Inflammatory macrophage treated with lipopolysaccharide for 4 hours (primary cell): ENCODE measurements at places on chromosomes 13 and 19.
A peak's percentile ranks its signal among the peaks of the same experiment; 100 is the strongest.

DNA sequence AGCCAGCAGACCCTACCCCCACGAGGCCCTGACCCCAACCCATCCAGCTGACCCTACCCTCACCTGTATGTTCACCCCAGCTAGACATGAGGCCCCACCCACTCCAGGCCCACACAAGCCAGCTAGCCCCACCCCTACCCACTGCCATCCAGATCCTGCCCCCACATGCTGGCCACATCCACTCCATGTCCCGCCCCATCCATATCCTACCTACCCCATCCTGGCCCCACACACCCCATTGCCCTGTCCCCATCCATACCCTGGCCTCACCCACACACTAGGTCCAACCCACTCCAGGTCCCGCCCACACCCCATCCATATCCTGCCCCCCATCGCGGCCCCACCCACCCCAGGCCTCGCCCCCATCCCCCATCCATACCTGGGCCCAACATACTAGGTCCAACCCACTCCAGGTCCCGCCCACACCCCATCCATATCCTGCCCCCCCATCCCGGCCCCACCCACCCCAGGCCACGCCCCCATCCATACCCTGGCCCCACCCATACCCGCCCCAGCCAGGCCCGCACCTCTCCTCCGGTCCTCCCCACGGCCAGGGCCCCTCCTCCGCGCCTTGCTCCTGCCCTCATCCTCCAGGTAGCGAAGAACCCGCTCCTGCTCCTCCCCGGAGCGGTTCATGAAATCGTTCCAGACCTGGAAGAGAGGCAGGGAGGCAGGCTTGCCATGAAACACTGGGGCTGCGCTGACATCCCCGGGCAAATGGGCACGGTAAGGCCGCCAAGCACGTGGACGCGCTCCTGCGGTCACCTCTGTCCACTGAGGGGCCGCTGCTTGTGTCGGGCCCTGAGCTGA lies 7.2 kb downstream of the RNU6-9 start:
- DNase-seq, result no peak

GRCh38 chr13:97189928-97190327 lies 32.2 kb upstream of the MBNL2 start:
- no peak for DNase-seq

GRCh38 chr19:12527034-12527836 lies 24.0 kb downstream of the ZNF564 start:
- peak; percentile 18 for DNase-seq

DNA sequence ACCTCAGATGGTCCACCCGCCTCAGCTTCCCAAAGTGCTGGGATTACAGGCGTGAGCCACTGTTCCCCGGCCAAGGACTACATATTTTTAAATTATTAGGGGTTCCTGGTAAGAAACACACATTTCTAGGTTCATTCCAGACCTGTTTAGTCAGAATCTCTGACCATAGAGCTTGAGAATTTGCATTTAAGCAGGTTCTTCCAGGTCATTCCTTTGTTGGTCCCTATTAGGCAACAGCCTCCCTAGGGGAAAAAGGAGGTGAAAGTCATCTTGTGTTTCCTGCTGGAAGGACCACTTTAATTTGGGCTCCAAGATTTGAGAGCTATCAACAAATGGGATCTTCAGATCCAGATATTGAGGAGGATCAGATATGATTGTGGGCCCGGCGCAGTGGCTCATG lies 16.3 kb downstream of the S1PR2 start:
- DNase-seq, result no peak

- DNase-seq, result no peak
These were observed 188.1 kb downstream of the RFC3 start for GRCh38 chr13:34006011-34006410.

DNA sequence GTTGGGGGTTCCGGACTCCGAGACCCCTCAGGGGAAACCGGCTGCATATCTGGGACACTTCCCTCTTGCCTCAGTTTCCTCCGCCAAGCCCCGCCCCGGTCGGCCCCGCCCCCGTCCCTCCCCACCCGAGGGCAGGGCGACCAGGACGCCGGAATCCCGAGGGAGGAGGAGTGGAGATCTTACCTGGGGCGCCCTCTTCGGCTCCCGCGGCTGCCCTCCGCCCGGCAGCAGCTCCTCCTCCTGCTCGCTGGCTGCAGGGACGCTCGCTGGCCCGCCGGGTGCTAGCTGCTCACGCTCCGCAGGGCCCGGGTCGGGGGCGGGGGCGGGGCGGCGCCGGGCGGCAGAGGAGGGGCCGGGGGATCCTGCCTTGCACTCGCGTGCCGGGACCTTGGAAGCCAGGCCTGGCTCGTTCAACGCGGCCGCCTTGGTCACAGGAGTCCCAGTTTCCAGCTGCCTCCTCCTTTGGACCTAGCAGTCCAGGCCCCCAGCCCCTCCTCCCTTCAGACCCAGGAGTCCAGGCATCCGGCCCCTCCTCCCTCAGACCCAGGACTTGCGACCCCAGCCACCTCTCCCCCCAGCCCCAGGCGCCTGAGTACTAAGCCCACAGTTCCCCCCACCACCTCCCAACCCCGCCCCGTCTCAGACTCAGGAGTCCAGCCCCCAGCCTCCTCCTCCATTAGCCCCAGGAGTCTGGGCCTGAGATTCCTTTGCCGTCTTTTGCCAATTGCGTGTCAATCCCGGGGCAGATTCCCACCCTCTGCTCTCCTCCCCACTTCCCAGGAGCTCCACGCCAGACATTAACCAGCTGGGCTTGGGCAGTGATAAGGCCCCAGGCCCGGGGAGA lies at the start of gene NTF4:
Gene NTF4 (minus strand): TSS at position 51 of the 844 bp plus-strand sequence. CDS start 2,821 bp downstream, outside the sequence.
- no peak for DNase-seq

GRCh38 chr19:35447606-35448469 lies at the start of gene FFAR2:
Gene FFAR2 (plus strand): TSS chr19:35448257. CDS start chr19:35449715, 1,458 bp downstream.
- peak; percentile 67 for DNase-seq

GRCh38 chr19:56107626-56108351 lies 13.3 kb downstream of the ZNF787 start:
- no peak for DNase-seq

DNA sequence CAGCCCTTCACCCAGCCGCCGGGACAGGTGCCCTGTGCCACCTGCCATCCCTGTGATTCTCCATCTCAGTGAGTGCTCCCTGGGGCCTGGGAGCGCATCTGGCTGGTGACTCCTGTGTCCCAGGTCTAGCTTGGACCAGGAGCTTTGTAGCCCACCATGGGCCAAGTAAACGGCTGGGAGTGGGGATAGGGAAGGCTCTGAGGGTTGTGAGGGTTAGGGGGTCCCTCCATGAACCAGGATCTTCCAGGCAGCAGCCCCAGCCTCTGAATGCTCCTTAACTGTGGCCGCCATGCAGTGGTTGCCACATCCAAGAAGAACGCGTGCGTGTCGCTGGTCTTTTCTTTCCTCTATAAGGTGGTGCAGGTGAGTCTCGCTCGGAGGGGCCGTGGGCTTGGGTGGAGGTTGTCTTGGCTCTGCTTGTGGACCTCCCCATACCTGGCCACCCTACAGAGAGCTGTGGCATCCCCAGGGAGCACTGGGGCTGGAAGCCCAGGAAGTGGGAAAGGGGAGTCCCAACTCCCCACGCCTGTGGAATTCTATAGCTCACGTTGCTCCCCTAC lies 8.4 kb downstream of the AP1M1 start:
- no peak for DNase-seq

- no peak for DNase-seq
These were observed 435 bp upstream of the OBI1 start for GRCh38 chr13:78659450-78659730.

DNA sequence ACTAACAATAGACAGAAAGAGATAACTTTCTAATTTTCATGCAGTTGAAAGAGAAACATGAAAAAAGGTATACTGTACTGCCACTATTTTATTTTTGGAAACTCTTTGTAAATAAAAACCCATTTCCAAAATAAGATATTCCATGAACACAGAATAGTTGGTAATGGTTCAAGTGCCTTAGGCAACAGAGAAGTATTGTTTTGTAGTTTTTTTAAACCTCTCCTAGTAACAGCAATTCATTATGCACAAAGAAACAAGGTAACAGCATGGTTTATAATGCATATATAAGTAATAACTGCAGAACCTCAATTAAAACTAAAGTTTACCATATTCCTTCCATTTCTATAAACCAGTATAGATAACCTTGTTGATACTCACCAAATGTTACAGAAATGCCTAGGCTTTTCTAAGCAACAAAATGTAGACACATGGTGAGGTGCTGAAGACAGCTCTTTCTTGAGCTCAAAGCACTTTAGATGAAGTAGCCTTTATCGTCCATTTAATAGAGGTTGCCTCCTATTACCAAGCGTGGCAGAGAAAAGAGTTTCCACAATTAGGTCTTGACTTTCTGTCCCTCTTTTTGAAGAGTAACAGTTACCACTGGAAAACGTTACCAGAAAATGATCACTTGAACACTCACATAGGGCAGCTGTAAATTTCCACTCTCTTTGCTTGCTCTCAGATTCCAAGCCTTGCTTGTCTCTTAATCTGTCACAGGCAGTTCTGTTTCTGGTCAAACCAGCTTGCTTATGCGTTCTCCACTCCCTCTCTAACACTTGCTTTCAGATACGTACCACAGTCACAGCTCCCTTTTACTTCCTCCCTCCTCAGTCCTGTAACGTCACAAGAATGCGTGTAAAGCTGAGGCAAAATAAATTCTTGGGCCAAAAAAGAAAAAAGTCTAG lies 42.9 kb downstream of the CAB39L start:
- DNase-seq, result peak; percentile 72

GRCh38 chr13:42834946-42835345 lies 53.6 kb downstream of the FAM216B start:
- no peak for DNase-seq

DNA sequence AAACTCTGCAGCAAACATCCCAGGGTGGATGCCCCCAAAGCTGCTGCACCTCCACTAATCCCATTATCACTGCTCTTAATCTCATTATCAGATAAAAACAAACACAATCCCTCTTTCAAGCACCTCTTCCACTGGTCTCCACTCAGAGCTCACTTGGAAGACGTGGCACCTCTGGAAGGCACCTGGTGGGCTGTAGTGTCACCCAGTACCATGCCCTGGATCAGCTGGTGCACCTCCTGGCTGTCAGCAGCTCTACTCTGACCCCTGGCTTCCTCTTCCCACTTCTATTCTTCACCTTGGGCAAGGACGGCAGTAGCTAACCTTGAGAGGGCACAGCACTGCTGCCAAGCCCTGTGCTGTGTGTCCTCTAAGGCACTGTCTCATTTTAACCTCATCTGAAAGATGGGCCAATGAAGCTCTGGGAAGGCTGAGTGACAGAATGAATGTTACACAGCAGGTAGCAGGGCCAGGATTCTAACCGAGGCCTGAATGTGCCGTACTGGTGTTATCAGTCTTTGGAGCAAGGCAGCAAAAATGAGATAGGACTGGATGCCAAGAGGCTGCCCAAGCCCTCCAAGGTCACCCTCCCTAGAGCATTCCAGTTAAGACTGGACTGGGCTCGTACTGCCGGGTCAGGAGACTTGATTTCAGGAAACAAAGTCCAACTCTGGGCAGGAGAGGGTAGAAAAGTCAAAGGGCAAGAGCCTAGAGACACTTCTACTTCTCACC lies 7.4 kb downstream of the BRD4 start:
- no peak for DNase-seq

GRCh38 chr19:3132971-3133792 lies 2.7 kb upstream of the GNA15 start:
- DNase-seq, result peak; percentile 91

- no peak for DNase-seq
These were observed 25.2 kb downstream of the ACTL9 start for GRCh38 chr19:8673276-8673891.

- peak; percentile 39 for DNase-seq
These were observed 8.0 kb upstream of the DHRS12 start for GRCh38 chr13:51811920-51812451.

DNA sequence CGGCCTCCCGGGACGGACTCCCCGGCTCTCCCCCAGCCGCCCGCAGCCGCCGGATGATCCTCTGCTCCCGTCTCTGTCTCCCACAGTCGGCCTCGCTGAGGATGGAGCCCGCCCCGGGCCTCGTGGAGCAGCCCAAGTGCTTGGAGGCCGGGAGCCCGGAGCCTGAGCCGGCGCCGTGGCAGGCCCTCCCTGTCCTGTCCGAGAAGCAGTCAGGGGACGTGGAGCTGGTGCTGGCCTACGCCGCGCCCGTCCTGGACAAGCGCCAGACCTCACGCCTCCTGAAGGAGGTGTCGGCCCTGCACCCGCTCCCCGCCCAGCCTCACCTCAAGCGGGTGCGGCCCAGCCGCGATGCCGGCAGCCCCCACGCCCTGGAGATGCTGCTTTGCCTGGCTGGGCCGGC lies 6.8 kb downstream of the ADAT3 start:
- DNase-seq, result no peak

GRCh38 chr19:31838163-31838815 lies 489.1 kb upstream of the TSHZ3 start:
- no peak for DNase-seq

- DNase-seq, result no peak
These were observed 41.2 kb downstream of the PEX11G start for GRCh38 chr19:7447648-7448047.

GRCh38 chr13:79194727-79195126 lies 211.3 kb downstream of the RBM26 start:
- no peak for DNase-seq

DNA sequence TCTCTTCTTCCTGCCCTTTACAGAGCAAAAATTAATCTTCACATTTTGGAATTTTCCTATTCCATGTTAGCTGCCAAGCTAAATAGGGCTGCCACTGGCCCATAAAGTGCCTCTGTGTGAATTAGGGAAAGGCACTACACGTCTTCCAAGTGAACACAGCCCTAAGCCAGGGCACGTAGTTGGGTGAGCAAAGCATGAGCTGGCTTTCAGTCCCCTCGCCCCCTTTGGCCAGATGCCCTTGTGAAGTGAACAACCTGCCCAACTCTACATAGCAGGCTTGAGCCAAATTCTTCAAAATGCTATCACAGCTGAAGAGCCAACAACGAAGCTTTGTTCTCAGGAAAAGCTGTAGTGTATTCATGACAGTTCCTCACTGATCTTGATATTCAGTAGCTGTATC lies 213.1 kb downstream of the OXGR1 start:
- no peak for DNase-seq

DNA sequence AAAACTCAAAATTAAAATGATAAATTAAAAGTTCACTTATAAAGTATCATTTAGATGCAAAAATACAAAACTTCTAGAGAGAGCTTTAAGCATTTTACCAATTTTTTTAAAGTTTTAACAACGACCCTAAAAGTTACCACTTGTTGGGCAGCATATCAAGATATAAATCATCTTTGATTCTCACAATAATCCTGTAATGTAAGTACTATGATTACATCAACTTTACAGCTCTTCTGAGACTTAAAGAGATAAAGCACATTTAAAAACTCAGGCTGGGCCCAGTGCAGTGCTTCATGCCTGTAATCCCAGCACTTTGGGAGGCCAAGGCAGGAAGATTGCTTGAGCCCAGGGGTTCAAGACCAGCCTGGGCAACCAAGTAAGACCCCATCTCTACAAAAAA lies 202.7 kb upstream of the GPC6 start:
- no peak for DNase-seq
